ENCODE measurements at places on chromosomes 5 and 9.

DNA sequence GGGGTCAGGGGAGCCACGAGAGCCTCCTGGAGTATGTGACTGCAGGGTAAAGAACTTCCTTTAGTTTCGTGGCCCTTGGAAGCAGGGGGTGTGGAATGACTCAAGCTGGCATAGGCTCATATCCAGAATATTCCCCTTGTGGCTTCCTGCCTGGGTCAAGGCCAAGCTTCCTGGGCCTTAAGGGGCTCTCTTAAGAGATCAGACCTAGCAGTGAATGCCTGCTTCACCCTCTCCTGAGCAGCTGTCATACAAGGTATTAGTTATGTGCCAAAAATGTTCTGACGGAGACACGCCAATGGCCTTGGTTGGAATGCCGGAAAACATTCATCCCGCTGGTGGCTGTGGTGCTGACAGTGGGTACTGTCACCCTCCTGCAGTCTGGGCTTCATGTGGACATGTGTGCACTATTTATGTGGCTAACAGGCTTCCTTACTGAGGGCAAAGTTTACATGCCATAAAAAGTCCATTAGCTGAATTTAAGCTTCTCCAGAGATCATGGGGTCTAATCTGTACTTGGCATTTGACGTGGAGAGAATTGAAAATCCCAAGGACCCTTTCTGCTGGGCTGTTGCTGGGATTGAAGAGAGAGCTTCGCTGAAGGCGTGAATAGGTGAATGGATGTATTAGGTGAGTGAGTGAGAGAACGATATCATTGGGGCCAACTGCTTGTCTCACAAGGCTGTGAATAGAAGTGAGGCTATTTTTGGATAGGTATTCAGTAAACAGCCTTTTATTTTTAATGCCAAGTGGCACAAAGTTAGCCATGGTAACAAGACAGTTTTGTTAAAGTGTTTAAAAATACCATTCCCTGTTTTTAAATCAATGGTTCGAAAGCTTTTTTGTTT, 156.8 kb downstream of the MACROH2A1 start:
- DNase-seq, result no peak

DNA sequence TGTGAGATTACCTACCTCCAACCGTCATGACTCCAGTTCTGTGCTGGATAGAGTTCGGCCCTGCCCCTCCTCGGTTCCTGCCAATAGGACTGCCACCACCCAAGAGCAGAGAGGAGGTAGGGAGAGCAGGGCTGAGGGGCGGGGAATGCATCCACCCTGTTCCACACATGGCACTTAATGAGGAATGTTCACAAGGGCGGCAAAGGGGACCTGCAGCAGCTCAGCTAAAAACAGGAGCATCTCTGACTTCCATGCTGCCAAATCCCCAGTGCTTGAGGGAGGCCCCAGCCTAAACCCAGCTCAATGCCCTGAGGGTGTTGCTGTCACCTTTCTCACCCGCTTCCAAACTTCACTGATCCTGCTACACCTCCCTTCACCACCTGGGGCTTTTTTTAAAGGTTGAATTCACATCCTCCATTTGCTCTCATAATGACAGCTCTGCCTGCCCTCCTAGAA, 7.8 kb upstream of the DELE1 start:
- DNase-seq, result no peak

- DNase-seq, result no peak
These were observed 148.2 kb downstream of the CAAP1 start for GRCh38 chr9:26744191-26744965.

DNA sequence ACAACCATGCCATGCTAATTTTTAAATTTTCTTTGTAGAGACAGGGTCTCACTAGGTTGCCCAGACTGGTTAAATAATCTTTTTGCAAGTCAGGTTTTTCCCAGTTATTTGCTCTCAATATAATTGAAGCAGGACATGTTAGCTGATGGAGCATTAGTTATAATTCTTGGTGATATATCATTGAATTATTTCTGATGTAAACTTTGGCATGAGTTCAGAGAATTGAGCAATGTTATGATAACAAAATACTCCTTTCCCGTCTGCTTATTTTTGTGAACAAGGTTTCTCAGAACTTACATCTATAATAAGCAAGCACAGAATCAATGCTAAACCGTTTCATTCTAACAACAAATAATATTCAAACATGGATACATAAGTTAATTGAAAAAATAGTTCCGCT, 37.8 kb downstream of the BHMT start:
- DNase-seq, result no peak

DNA sequence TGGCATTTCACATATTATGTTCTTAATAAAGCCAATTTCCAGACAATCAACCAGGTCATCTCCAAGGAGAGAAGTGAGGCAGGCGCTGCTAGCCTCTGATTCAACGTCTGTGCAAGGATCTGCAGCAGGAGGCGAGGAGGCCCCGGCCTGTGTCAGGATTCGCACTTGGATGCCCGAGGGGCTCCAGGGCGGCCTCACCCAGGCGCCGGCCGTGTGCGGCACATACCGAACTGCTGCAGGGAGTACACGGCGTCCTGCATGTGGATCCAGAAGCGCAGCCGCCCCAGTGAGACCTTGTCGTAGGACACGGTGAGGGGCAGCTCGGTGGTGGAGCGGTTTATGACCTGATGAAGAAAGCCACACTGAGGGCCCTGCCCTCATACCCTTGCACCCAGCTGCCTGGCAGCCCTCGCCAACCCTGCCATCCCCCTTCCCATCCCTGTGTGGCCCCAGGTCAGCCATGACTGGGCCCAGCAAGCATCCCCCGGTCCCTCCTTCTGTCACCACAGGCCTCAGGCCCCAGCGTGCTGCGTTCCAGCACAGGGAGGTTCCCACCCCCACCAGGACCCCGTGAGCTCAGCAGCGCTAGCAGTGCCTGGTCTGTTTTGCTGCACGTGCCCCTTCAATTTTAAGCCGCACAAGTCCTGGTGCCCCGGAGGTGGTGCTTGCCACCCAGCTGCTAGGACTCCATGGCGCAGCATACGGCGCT, 9.9 kb downstream of the CLPTM1L start:
- no peak for DNase-seq

DNA sequence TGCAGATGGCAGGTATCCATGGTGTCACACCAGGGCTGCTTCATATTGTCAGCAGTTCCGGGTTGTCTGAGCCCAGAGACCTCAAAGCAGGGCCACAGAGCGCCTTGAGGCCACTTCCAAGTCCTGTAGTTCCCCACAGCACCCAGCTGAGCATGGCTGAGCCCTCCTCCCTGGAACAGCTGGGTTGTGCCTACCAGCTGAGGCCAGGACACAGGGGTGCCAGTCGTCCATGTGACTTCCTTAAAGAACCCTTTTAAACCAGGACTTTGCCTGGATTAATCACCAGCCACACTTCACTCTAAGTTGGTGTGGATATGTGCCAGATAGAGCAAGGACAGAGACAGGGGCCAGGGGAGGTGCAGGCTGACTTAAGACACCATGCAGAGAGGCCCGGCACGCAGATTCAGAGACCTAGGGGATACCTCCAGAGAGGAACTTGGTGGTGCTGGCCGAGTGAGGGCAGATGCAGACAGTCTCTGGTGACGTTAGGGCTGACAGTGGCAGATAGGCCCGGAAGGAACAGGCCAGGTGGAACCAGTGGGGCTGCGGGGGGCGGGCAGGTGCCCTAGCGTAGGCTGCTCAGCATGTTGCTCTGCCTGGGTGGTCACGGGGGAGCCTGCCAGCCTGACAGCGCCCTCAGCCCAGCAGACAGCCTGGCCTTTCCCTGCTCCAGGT, 142.7 kb downstream of the CACNA1B start:
- no peak for DNase-seq

DNA sequence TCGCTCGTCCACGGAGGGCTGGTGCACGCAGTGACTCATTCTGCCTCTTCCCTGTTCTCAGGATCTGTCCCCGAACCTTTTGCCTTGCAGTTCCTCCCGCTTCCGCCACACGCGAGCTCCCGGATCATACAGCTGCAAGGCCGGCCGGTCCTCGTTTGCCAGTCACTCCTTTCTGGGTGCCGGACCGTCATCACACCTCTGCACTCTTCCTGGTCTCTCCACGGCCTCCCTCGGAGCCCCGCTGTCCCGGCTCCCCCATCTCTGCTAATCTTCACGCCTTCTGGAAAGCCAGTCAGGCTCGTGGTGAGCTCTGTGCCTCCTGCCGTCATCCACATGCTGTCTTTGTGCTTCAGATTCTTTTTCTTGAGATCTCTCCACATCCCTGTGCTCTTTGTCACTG, 91.8 kb downstream of the STX17 start:
- DNase-seq, result no peak

DNA sequence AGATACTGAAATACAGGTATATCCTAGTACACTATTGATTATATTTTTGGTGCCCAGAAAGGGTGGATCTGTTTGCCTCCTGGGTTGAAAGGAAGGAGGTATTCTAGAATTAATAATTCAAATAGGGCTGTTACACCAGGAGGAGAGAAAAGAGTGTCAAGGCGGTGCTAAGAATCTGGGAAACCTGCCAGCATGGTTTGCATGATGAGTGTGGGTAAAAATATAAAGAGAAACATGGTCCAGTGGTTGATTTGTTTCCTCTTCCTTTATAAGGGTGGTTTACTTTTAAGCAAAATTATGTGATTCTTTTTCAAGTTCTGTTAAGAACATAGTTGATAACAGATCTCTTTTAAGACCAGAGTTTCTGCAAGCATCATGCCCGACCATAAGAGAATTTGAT, 69.4 kb upstream of the NFIB start:
- DNase-seq, result no peak

GRCh38 chr5:71907001-71907588, 188.0 kb downstream of the CARTPT start:
- DNase-seq, result no peak

DNA sequence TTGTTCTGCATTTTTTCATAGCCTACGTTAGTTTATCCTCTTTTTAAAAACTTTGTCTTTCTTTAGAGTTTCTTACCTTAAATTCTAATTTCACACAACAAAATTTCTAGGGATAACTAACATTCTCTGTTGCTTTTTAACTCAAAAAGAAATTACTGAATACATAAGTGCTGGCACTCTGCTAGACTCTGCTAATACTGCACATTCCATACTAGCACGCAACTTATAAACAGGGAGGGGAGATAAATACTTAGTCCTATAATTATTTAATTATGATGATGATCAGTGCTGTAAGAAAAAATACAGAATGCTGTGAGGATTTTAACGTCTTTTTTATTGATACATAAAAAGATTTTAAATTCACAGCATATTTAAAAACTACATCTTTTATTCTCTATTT, 25.1 kb downstream of the RNF145 start:
- DNase-seq, result no peak

GRCh38 chr9:114925672-114926071, 4.7 kb downstream of the TNFSF8 start:
- DNase-seq, result no peak

GRCh38 chr5:60492958-60493357, 207.0 kb downstream of the DEPDC1B start:
- no peak for DNase-seq

All from activated naive CD4-positive, alpha-beta T cell (primary cell).